Activated naive CD8-positive, alpha-beta T cell treated with anti-CD3 and anti-CD28 coated beads, Interleukin-2, amount 50 U/mL, for 24 hours (primary cell): ENCODE measurements at places on chromosomes 12 and 14.

DNA sequence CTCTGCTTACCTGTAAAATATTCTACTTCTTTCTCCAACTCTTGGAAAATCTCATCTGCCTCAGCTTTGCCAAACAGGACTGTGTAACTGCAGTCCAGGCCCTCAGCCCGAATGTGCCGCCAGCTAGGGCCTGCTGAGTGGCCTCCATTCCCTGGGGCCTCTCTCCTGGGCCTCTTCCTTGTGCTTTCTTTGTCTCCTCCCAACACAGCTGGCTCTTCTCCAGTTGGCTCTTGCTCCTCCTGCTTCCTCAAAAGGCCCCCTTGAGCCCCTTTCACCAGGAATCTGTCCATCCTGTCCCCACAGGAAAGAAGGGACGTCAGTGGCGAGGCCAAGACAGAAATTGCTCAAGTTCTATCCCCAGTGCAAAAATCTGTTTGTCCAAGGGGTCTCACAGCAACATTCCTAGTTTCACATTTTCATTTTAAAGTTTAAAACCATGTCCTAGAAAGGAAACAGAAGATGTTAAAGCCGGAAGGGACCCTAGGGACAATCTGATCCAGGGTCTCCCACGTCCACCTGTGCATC, 713 bp downstream of the ALKBH2 start:
- DNase-seq = no peak

DNA sequence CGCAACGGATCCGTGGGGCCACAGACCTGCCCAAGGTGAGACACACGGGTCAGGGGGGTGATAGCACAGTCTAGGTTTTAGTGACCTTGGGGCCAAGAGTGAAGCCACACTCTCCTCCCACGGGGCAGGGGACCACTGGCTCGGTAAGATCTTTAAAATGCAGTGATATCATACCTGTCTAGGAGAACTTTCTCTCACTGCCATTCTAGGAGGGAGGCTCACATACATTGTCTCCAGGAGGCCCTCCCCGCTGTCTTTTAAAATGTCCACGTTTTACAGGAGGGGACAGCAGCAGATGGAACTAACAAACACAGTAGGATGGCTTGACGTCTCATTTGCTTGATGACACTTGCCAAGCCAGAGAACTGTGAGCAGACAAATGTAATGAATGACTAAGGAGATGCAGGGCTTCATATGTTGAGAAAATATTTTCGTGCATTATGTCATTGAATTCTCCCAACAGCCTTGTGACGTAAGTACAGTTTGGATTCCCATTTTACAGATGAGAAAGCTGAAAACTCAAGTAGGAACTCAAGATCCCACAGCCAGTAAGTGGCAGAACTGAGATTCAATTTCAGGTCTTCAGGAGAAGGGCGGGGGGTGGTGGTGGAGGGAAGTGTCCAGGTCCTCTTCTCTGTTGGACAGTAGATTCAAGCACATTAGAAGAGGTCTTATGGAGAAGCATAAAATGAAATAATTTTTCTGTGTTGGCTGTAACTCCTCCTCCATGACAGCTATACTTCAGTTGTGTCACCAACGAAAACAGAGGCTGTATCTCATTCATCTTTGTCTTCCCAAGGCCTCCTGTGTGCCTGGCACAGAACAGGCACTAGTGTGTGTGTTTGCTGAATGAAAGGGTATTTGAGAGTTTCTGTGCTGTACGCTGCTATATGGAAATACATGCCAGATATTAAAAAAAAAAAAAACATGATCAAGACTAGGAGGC, 2.1 kb downstream of the VASH1 start:
- DNase-seq = no peak

DNA sequence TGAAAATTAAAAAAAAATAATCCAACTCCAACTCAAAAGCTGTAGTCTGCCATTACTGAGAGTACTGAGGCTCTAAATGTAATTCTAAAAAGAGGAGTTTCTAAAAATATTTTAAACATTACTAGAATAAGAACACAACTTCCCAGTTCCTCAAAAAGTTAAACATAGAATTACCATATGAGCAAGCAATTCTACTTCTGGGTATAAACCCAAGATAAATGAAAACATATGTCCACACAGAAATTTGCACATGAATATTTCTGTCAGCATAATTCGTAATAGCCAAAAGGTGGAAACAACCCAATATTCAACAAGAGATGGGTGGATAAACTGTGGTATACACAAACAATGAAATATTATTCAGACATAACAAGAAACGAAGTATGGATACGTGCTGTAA, 15.0 kb upstream of the NR2C1 start:
- no peak for DNase-seq

GRCh38 chr14:73665130-73665529, 20.3 kb downstream of the DNAL1 start:
- DNase-seq = no peak

GRCh38 chr12:112164011-112164660, 38.8 kb downstream of the TRAFD1 start:
- DNase-seq = no peak
